ENCODE measurements at places on chromosomes 2 and 18.

- DNase-seq, result no peak
Observed at GRCh38 chr2:43038034-43038695, 188.2 kb downstream of the ZFP36L2 start.

DNA sequence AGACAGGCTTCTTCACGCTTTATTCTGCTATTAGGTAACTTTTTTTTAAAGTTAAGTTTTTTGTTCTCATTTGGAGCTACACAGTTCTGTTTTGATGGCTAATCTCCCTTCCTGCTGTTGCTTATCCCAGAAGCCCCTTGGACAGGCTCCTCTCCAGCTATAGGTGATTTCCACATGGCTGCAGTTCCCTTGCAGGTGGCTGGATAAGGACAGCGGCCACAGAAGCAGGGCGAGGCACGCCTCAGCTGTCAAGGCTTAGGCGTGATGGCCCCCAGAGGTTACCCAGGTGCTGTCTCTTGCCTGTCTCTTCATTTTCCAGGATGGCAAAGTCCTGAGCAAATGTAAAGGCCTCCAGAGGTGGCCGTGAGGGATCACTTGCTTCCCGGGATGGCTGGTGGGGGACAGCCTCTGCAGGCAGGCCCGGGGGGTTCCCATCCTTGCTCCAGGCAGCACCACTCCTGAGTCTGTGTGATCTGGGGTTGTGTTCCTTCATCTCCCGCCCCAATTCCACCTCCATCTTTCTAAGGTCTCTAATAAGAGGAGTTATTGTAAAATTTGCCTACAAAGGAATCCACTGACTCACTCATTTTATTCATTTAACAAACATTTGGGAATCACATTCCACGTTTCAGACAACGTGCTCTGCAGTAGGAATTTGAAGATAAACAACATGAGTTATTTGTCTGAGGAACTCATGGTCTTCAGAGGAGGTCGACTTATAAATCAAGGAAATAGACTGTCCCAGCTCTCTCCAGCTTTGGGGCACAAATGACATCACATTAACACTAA, 53.4 kb downstream of the NAPG start:
- DNase-seq, result no peak

GRCh38 chr18:10826400-10826799, 300.6 kb downstream of the NAPG start:
- no peak for DNase-seq

- DNase-seq, result no peak
Observed at GRCh38 chr2:132943829-132944228, 273.8 kb upstream of the LYPD1 start.

DNA sequence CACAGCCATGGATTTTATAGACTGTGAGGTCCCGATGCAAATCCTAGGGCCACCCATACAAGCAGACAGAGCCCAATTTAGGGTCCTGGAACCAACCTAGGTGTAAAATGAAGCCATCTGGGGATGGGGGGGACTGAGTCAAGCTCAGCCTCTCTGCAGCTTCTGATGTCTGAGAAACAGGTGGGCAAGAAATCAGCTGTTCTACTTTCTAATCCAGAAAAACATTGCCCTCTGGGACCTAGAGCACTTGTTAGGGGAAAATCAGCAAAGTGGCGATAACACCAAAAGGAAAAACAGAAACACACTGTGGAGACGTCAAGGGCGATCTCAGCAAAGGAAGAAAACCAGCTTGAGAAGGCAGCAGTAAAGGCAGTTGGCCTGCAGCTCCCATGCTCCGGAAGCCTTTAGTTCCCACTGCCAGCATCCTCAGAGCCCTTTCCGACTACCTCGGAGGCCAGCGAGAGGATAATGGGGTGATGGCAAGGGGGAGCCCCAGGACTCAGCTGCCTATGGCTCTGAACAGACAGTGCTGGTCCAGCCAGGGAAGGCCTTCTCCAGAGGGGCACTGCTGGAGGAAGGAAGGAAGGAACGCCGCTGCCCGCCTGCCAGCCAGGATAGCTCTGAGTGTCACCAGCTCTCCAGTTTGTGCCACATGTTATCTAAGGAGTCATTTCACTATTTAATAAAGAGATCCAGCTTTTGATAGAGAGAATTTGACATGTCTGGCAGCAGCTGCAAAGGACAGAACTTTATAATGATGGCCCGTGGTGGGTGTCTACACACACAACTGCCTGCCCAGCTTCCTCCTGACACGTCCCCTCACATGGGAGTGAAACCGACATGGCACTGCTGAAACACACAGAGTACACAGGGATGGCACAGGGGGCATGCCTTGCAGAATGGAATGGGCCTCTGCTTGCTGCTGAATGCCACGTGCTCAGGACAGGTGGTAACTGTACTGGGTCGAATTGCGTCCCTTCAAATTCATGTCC, 37.7 kb downstream of the HS1BP3 start:
- DNase-seq, result no peak

GRCh38 chr2:31379747-31380146, 34.8 kb downstream of the XDH start:
- no peak for DNase-seq

GRCh38 chr2:222982010-222982908, 69.7 kb upstream of the KCNE4 start:
- DNase-seq, result no peak

DNA sequence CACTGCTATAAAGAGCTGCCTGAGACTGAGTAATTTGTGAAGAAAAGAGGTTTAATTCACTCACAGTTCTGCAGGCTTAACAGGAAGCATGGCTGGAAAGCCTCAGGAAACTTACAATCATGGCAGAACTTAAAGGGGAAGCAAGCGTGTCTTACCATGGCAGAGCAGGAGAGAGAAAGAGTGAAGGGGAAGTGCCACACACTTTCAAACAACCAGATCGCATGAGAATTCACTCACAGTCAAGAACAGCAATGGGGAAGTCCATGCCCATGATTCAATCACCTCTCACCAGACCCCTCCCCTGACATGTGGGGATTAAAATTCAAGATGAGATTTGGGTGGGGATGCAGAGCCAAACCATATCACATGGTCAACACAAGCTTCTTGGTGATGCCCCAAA, 34.7 kb upstream of the CDK5R2 start:
- no peak for DNase-seq

DNA sequence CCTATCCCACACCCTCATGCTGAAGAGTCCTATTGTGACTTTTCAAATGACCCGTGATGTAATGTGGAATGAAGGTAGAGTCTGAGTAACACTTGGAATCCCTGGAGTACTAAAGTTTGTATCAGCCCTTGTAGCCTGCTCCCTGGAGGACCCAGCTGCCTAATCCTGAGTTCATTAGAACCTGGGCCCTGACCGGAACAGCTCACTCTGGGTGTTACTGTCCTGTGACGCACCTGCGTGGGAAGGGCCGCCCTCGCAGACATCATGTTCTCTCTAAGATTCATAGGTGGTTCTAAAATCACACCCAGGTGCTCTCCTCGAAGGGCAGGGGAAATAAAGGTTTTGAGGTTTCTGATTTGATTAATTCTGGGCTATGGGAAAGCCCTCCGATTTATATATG, 62.3 kb downstream of the NCK2 start:
- no peak for DNase-seq

DNA sequence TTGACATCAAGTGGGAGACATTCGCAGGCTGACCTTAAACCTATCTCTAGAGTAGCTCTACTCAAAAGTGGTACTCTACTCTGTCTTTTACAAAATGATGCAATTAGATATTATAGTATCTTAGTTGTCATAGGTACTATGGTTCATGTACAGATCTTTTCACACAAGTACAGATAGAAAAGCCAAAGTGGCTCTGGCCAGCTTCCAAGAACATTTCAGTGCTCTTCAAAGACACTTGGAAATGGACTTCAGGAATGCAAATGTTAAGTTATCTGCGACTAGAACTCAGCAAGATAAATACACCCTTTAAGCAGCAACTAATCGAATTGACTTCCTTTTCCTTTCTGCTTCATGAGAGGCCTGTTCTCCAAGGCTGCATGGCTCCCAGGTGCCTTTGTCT, 718.7 kb upstream of the FAM98A start:
- no peak for DNase-seq

DNA sequence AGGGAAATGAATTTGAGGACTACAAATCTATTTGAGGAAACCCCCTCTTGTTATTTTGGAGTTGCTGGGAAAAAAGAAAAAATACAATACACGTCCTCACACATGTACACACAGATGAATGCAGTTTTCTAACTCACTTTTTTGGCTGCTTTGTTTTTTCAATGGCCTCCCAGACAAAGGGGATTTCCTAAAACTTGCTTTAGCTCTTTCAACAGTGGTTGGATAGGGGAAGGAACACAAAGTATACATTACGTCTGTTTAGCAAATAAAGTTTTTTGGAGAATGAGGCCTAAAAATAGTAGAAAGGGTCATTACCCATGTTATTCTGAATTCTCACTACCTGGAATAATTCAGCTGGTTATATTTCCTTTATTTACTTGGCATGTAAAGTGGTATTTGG, 125.3 kb upstream of the ITGB6 start:
- no peak for DNase-seq

- no peak for DNase-seq
Observed at GRCh38 chr2:111620281-111620680, 263.7 kb downstream of the ANAPC1 start.

GRCh38 chr18:55031576-55031975, 72.3 kb upstream of the CCDC68 start:
- DNase-seq, result no peak

DNA sequence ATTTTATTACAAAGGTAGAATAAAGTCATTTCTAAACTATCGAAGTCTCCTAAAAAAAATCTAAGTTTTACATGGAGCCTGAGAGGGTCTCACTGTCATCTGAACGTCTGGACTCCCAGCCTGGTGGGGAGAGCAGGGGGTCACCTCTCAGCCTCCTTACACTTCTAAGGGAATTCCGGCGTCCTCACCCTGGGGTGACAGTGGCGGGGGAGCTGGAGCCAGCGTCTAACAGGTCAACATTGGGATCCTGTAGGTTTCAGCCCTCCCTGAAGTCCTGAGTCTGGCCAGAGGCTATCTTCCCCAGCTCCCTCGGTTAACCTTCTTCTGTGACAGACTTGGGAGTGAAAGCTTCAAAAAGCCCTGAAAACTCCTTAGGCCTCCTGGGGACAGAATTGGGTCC, 34.6 kb upstream of the GLI2 start:
- DNase-seq, result no peak

DNA sequence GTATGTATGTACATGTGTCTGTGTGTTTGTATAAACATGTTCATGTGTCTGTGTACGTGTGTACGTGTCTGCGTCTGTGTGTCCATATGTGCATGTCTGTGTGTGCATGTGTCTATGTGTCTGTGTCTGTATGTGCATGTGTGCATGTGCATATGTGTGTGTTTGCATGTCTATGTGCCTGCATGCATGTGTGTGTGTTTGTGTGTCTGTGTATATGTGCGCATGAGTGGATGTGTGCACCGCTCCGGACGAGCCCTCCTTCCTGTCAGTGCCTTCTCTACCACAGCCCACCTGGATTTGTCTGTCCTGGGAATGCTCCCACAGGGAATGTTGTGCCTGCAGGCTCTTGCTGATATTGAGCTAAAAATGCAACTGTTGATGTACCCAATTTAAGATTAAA, 113.3 kb upstream of the EPC2 start:
- DNase-seq, result no peak

GRCh38 chr2:239630618-239631286, 229.9 kb upstream of the HDAC4 start:
- no peak for DNase-seq

DNA sequence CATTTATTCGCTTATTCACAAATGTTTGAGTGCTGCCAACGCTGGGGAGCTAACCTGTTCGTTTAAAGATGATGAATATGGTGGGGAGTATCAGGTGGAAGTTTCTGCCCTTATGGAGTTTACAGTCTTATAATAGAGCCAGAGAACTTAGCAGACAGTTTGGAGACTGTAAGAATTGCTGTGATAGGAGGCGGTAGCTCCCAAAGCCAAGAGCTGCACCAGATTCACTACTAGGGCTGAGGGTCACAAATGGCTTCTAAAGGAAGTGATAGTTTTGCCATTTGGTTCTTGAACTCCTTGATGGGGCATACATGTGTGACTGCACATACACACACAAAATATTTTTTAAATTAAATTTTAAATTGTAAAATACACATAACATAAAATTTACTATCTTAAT, 29.0 kb downstream of the UGP2 start:
- no peak for DNase-seq

DNA sequence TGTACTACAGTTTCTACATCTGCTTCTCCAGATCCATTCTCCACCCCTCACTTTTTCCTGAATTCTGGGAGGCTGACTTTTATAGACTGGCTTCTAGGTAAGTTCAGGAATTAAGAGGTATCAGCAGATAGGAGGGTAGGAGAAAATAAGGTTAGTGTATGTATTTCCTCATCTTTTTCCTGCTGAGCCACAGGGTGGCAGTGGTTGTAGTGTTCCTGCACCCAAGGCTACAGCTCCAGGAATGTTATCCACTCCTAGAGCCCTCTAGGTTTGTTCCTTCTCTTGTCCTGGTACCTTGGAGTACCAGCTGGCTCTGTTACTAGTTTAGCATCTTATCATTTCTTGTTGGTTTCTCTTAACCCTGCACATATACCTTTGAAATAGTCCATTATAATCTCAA, 40.7 kb upstream of the C2orf66 start:
- no peak for DNase-seq

- no peak for DNase-seq
Observed at GRCh38 chr18:74286106-74286855, 5.5 kb downstream of the CYB5A start.

DNA sequence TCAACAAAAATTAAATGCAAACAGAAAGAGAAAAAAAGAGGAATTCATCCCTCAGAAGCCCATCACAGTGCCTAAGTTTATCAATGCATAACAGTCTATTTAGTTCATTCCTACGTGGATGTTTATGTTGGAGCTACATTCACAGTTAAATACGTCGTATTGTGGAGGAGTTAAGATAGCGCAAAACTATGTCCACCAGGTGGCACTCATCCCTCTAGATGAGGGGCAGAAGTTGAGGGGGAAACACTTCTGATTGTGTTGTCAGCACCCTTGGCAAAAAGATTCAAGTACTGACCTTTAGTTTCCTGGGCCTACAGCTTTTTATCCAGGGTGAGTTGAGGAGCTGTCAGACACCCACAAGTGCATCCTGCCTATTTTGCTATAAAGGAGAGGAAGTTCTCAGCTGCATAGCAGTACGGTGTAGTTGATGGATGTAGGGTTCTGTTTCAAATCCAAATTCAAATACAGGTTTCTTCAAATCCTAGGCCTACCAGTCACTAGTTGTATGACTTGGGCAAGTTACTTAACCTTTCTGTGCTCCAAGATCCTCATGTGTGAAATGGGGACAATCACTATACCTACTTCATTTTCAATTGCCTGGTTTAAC, 26.8 kb upstream of the MYO1B start:
- peak; percentile 35 for DNase-seq
